Lower leg skin (tissue), 4 donors: ENCODE measurements at places on chromosomes 2 and 18. TPM values are rescaled to one million over a fixed set of nuclear protein-coding genes. Genes with fewer than 3 reads are reported as not detected.
A peak's percentile ranks its signal among the peaks of the same experiment; 100 is the strongest.

GRCh38 chr18:35387152-35387571 lies 10.0 kb upstream of the ZNF396 start:
- no peak for DNase-seq

DNA sequence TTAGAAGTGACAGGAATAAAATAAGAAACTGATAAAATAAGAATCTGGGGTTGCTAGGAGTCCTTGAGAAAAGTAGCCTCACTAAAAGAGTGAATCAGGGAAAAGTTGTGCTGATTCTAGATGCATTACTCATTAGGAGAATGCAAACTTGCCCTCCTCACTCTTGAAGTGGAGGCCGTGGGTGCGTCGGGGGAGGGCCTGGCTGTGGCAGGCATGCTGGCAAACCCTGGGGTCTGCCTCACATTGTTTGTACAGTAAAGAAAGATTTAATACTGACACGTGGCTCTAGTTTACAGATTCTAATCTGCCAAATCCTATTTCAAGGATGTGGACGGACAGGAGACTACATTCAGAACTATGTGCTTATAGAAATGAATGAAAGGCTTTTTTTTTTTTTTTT lies 41.9 kb downstream of the TANC1 start:
- DNase-seq, result no peak

DNA sequence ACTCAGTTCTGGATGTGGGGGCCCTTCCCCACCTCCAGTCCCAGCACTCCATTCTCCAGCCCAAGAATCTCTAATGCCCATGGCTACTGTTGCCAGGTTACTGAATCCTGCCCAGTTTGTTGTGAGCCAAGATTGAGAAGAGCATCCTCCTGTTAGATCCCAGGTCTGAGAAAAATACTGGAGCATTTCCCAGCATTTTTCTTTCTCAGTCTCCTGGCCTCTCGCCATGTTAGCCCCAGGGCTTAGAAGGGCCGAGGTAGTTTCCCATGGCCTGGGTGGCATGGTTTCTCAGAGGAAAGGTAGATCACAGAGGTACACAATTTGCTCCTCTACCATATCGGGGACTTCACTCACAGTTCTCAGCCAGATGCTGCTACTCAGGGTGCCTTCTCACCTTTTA lies 135.7 kb downstream of the OTX1 start:
- DNase-seq, result no peak

GRCh38 chr2:120604767-120605166 lies 130.9 kb upstream of the GLI2 start:
- DNase-seq, result no peak

DNA sequence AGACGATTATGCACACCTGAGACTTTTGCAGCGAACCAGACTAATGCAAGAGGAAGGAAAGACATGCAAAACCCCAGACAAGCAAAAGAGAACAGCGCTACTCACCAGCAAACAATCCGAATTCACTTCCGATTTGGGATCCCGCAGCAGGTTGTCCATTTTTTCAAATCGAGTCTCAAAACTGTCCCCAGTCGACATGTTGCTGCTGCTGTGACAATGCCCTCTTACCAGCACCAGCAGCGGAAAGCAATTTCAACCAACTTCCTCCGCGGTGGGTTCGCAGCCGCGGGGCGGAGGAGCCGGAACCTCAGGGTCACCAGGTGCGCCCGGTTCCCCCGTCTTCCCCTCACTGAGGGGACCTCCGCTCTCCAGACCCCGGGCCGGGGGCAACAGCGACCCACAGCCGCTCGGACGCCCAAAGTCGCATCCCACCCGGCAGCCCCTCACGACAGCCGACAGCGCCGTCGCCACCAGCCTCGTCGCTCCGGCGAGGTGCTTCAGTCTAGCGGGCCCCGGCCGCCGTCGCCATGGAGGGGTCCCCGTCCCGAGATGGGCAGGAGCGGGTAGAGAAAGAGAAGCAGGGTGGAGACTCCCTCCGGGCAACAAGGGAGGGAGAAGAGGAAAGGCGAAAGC lies 784 bp downstream of the ROCK1 start:
- no peak for DNase-seq

- DNase-seq, result no peak
These were observed 337.2 kb downstream of the NBAS start for GRCh38 chr2:15223887-15224286.

DNA sequence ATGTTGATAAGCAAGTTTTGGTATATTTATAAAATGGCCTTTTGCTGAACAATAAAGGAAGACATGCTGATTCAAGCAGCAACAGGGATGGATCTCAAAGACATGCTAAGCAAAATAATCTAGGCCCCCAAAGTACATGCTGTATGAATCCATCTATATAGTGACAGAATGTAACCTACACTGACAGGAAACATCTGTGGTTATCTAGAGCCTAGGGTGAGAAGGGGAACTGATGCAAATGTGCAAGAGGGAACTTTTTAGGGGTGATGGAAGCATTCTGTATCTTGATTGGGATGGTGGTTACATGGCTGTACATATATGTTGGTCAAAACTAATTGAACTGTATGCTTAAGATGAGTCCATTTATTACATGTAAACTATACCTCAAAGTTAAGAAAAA lies 24.2 kb downstream of the CNRIP1 start:
- no peak for DNase-seq

GRCh38 chr18:60649842-60650536 lies 277.4 kb upstream of the MC4R start:
- DNase-seq, result no peak

- no peak for DNase-seq
These were observed 164.5 kb downstream of the LCLAT1 start for GRCh38 chr2:30611583-30611982.

DNA sequence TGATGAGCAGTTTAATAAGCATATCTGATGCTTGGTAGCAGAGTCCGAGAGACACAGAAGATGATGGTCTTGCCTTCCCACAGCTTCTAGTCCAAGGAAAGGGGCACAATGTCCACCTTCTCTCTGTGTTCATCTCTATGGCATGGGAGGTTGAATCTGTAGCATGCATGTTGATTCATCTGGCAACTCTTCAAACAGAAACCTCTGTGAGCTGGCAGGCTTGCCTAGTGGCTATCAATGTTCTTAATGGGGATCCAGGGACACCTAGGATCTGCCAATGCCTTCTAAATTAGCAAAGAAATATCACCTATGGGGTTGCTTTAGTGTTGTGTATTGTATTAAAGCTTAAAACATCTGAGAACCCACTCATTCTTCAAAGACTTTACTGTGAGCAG lies 170.8 kb downstream of the INO80D start:
- no peak for DNase-seq

- no peak for DNase-seq
These were observed 138.9 kb upstream of the PELI1 start for GRCh38 chr2:64283006-64283570.

- DNase-seq, result no peak
These were observed 108.4 kb upstream of the CDC42EP3 start for GRCh38 chr2:37779611-37780386.

- DNase-seq, result no peak
These were observed 921.2 kb downstream of the DCC start for GRCh38 chr18:53261241-53261640.

GRCh38 chr2:119484834-119485233 lies 39.4 kb downstream of the SCTR start:
- DNase-seq, result peak; percentile 45

DNA sequence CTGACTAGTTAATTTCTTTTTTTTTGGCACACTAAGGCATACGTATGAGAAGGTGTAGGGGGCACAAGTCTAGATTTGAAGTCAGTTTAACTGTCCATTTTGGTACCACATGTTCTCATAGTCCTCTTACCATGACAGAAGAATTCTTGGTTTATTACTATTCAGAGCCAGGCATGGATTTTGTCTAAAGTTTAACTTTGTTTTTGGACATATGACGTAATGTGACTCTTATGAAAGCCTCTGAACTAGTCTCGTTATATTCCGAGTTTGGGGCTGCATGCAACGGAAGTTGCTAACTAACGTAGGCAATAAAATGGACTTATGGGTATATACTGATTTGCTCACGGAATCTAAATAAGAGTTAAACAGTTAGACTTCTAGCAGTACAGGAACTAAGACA lies 62.9 kb downstream of the MSTN start:
- DNase-seq, result no peak

GRCh38 chr2:5365871-5366461 lies 326.2 kb upstream of the SOX11 start:
- no peak for DNase-seq

GRCh38 chr18:9133225-9133624 lies 3.4 kb upstream of the ANKRD12 start:
- no peak for DNase-seq

DNA sequence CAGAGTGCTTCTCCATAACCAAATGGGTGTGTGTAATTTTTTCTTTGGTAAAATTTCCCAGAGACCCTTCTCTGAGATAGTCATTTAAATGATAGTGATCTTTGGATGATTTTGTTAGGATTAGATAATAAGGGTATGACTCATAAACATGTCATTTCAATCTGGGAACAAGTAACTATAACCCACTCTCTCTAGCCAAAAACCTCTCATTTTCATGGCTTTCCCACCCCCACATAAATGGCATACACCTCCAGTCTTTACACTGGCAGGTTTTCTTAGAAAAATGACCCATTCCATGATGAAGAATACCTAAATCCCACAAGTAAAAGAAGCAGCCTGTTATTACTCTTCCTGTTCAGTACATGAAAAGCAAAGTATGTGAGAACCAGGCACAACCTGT lies 572.0 kb upstream of the ZEB2 start:
- no peak for DNase-seq

DNA sequence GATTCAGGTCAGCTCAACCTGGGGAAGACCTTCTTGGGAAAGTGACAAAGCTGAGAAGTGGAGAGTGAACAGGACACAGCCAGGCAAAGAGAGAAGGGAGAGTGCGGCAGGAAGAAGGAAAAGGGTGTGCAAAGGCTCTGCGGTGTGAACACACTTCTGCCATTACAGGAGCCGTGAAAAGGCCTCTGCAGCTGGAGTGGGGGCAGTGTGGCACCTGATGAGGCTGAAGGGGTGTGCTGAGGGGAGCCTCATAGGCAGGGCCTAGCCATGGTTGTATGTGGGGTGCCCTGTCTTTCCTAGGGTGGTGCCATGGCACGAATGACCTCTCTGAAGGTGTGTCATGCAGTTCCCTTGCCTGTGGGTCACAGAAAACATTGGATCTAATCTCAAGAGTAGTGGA lies 347.6 kb downstream of the CYRIA start:
- no peak for DNase-seq

DNA sequence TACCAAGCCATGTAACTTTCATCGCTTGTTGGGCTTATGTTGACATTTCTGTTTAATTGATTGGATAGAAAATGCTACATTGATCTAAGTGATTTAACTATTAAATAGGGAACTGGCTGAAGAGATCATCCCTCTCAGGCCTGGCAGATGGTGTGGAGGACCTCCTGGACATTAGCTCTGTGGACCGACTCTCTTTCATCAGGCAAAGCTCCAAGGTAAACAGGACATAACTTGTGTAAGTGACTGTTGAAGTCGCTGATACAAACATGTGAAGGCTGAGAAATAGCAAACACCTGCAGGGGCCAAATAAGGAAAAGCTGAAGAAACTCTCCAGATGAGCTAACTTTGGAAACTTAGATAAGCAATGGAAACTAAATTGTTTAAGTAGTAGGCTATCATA lies 68.8 kb downstream of the UNC80 start:
- no peak for DNase-seq

DNA sequence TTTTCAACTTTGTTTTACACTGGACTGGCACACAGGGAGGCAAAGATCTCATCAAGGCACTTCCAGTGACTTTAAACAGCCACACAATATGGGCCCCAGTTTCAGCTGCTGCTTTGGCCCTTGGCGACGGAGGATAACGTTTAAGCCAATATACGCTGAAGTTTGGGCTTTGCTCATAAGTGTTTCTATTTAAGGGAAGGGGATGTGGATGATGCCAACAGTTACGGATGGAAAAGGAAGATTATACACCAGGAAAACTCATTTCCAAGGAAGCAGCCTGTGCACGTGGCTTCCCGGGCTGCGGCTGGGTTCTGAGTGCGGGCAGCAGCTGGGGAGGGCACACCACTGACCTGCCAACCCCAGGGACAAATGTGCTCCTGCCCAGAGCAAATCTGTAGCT lies 151.1 kb downstream of the SH3BP4 start:
- DNase-seq, result no peak

DNA sequence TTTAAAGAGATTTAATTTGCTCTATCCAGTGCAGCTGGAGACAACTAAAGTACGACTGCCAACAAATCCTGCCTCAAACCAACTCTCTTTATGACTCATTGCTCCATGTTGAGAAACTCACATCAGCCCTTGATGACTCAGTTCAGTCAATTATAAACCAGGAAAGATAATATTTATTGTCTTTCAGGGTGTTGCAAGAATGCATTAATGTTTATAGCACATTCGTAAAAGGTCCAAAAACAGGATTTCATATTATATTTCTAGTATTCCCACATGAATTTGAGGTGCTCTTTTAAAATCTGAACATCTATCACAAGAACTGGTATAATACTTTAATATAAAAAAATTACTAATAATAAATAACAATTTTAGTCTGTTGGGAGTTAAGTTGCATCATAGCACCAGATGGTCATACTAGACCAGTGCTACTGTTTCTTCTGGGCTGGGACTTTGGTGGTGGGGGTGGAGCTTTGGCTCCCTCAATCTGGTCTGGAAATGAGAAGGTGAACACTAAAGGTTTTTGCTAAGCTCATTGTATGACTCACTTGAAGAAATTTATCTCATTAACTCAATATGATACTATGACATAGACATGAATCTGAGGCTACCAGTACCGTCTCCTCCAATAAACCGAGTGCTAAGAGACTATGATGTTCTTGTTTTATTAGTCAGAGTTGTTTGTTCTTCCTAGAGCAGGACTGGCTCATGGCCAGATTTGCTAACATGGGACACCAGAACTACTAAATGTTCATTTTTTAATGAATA lies 26.6 kb upstream of the MAP3K20 start:
- DNase-seq, result peak; percentile 84

- DNase-seq, result no peak
These were observed 303.8 kb upstream of the TRIB2 start for GRCh38 chr2:12412898-12413305.

GRCh38 chr2:30978854-30979253 lies 159.4 kb downstream of the GALNT14 start:
- DNase-seq, result no peak

GRCh38 chr2:101688261-101688660 lies 9.2 kb upstream of the MAP4K4 start:
- DNase-seq, result no peak

- DNase-seq, result no peak
These were observed 38.0 kb upstream of the GPAT2 start for GRCh38 chr2:96072746-96073145.

- DNase-seq, result peak; percentile 79
These were observed 62.6 kb downstream of the NFATC1 start for GRCh38 chr18:79458131-79458838.

Gene CROCC2
- not detected for total RNA-seq

Gene CCDC102B
- total RNA-seq, result 0.88 TPM

Gene IL36RN
- total RNA-seq, result 97.5 TPM

Gene MBD2
- 57.8 TPM for total RNA-seq

Gene FAP
- total RNA-seq, result 2.2 TPM

Gene CTIF
- 23.2 TPM for total RNA-seq

Gene TMEM163
- total RNA-seq, result not detected

Gene VWC2L
- total RNA-seq, result not detected

Gene ANKRD30B
- total RNA-seq, result 0.10 TPM

Gene ICA1L
- total RNA-seq, result 0.95 TPM
